ENCODE measurements at places on chromosomes 12 and 14.
A peak's percentile ranks its signal among the peaks of the same experiment; 100 is the strongest.

DNA sequence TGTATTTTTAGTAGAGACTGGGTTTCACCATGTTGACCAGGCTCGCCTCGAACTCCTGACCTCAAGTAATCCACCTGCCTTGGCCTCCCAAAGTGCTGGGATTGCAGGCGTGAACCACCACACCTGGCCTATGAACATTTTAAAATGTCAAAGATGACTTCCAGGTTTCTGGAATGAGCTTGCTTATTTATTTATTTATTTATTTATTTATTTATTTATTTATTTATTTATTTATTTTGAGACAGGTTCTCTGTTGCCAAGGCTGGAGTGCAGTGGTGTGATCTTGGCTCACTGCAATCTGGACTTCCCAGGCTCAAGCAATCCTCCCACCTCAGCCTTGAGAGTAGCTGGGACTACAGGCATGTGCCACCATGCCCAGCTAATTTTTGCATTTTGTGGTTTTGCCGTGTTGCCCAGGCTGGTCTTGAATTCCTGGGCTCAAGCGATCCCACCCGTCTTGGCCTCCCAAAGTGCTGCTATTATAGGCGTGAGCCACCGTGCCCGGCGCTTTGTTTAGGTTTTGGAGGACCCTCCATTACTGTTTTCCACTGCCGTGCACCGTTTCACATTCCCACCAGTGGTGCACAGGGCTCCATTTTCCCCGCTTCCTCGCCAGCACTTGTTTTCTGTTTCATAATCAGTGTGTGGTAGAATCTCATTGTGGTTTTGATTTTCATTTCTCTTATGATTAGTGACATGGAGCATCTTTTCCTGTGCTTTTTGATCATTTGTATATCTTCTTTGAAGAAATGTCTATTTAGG, 6.4 kb upstream of the CFAP251 start:
- no peak for DNase-seq

DNA sequence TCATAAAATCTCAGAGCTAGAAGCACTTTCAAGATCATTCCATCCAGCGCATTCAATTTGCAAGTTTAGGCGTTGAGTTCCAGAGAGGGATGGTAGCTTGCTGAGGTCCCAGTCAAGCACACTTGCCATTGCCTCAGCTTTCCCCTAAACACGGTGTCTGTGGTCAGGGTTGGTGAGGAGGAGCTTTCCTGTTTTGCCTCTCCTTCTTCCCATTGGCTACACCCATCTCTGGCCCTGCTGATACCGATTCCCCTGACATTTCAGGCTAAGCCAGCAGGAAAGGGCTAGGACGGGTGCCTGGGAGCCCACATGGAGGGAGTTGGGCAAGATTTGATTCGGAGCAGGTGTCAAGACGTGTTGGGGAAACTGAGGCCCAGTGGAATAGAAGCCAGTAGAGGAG, 9.1 kb downstream of the NFATC4 start:
- DNase-seq = no peak

DNA sequence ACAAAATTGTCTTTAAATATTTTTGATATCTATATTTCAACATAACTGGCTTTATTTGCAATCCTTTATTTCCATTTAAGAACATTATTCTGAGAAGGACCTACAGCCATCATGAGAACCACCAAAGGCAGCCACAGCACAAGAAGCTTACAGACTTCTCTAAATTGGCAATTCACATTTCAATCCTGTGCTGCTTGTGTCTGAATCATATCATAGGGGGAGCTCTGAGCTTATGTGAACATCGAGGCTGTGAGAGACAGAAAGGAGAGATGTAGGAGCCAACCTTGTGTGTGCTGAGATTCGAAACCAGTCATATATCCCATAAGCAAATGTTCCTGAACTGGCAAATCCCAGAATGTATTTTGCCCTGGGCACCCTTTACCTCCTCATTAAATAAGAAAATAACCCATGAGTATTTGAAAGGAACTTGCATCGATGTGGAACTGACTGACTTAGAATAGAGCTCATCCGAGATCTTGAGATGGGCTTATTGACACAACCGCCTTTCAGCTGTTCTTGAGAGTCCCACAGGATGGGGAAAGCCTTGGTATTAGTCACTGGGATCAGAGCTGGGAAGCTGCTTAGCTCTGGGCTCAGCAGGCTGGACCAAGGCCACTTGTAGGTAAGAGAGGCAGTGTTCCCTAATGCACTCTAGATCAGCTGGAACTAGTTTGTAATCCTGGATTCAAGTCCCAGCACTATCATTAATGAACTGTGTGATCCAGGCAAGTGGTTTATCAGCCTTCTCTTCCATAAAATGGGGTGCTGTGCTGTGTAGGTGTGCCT, 329.8 kb downstream of the CACNA1C start:
- DNase-seq = no peak

GRCh38 chr14:51547260-51547659, 104.5 kb upstream of the FRMD6 start:
- peak; percentile 64 for DNase-seq

GRCh38 chr14:47276931-47277330, 398.5 kb downstream of the MDGA2 start:
- no peak for DNase-seq

- DNase-seq = no peak
Measured at GRCh38 chr14:23568600-23569331, 1.2 kb upstream of the AP1G2 start.

GRCh38 chr12:48022180-48022521, 17.9 kb upstream of the COL2A1 start:
- no peak for DNase-seq

DNA sequence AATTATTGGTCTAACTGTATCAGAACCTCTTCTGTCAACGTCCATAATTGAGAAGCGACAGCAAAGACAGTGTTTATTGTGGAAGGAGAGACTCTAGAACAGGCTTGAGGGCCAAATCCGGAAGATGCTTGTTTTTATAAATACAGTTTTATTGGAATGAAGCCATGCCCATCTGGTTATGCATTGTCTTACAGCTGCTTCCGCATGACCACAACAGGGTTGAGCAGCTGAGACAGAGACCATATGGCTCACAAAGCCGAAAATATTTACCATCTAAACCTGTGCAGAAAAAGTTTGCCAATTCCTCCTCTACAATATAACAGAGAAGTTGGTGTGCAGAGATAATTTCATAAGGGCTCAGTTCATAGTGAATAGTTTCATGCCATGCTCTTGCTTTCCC, 24.5 kb downstream of the PRKAB1 start:
- no peak for DNase-seq

DNA sequence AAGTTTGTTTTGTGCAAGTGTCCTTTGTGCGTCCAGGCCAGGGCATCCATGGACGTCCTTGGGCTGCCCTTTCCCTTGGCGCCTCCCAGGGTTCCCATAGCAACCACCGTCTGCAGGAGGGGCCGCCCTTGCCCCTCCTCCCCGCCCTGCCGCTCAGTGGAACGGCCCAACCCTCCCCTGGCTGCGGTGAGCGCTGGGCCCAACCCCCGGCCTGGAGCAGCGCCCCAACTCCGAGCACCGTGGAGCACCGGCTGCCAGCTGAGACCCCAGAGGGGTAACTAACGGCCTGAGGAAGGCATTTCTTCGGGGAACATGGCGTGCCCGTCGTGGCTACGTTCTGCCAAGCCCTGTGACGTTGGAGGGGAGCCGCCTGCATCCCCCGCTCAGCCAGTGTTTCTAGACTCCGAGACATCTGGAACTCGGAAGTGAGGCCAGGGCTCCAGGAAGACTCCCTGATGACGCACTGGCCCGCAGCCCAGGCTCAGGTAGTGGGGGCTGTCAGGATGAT, 5.3 kb upstream of the ACACB start:
- DNase-seq = peak; percentile 89

GRCh38 chr12:68154779-68155178, 4.8 kb downstream of the IFNG start:
- no peak for DNase-seq

- no peak for DNase-seq
Measured at GRCh38 chr12:94648578-94648977, 1.8 kb downstream of the TMCC3 start.

GRCh38 chr14:95895720-95896119, 19.1 kb downstream of the TUNAR start:
- no peak for DNase-seq

DNA sequence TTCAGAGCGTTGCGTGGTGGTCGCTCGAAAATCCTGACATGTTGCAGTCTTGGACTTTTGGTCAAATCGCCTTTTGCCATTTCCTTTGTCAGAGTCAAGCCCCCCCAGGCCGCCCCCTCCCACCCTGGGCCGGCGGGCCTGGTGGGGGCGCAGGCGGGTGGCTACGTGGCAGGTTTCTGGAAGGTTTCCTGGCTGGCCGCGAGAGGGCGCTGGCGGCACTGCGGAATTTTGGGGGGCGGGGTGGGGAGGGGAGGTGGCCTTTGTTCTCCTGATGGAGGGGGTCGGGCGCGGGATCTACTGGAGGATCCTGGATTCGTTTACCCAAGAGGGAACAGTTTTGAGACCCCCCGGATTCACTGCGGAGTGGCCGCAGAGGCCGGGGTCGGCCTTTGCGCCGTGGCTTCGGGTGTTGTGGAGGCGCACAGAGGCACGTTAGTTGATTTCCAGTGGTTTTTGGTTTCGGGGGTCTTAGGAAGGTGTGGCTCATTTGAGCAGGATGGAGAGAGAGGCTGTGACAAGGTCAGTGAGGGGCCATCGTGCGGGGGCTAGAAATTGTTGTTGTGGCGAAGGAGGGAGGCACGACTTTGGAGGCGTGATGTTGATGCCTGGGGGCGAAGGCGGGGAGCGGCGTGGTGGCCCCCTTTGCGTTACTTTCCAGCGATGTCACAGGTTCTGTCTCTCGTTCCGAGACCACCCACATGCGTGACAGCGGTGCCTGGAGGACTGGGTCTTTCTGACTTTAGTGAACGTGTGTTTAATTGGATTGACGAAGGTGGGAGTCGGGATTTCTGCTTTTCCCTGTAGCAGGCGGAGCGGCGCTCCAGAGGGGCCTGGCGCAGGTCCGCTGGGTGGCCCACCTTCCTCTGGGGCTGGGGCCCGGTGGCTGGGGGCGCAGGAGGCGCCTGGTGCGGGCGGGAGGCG, 1.4 kb downstream of the MEG3 start:
- DNase-seq = no peak

GRCh38 chr12:100493396-100494012, 19.8 kb downstream of the NR1H4 start:
- DNase-seq = no peak

DNA sequence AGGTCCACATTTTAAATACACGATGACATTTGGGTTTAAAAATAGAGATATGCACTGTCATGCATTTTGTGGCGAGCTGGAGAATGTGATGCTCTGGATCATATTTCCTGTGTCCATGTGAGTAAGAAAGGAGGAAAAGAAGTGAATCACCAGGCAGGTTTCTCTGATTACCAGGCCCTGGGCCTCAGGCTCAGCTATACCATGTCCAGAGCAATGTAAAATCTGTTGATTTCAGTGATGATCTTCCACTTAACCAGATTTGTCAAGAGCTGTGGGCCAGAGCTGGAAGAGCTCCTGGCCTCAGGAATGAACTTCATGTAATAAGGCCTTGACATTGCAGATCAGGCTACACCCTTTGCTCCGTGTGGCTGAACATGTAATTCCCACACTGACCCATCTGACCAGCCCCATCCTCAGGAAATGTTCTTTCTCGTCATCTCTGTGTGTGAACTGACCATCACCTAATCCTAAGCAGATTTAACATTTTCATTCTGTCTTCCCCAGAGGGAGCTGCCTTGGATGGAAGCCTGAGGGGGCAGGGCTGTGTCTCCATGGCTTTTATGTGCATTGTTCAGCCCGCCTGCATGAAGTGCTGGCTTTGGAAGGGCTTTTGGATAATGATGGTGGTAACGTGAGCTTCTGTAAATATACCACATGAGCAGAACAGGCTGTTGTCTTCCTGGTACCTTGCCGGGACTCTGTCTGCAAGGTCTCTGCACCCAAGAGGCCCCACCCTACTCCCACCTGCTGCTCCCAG, 54.5 kb downstream of the CRACR2A start:
- DNase-seq = peak; percentile 52

GRCh38 chr12:118373616-118374015, 909 bp upstream of the TAOK3 start:
- no peak for DNase-seq

DNA sequence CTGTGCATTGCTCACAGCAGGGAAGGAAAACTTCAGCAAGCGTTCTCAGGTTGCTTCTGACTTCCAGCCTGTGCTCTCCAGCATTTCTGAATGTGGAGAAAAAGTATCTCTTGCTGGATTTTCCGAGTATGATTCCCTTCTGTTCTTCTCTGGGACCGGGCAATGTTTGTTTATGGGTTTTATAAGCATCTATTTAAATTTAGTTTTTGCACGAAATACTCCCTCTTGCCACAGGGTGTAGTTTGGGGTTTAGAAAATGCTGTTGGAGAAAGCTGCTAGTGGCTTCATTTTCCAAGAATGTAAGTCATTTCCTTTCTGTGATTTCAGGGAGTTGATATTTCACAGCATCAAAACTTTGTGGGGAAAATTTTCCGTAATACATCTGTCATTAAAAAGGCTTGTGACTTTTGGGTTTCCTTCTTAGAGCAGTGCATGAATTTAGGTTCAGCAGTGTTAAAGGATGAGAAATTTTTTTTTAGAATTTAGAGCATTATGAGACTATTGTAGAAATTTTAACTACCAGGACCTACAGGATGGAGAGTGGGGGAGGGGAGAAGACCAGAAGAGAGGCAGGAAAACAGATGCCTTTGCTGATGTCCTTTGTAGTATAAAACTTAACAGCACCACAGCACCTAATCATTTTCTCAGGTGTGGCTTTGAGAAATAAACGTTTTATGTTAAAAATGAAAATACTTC, 1.5 kb downstream of the FRMD6 start:
- peak; percentile 70 for DNase-seq

DNA sequence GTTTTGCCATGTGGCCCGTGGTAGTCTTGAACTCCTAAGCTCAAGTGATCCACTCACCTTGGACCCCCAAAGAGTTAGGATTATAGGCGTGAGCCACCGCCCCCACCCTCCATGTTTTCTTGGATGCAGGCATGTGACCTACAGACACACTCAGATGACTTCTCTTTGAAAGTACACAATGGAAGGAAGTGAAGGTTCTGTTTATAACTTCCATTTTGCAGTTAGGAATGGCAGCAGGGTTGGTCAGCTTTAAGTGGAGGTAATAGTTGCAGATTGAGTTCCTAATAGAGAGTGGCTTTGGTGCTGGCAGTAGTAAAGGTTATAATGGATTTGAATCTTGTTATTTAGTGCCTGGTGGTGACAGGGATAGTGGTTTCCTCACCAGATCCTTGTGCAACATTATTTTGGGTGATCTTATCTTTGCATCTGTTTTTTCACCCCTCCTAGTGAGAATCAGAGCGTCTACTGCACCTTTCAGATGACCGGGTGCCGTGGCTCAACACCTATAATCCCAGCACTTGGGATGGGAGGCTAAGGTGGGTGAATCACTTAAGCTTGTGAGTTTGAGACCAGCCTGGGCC, 15.3 kb downstream of the LARP4 start:
- DNase-seq = no peak

- no peak for DNase-seq
Measured at GRCh38 chr12:12474471-12474928, 88.2 kb downstream of the DUSP16 start.

Data from muscle of arm (tissue), 14 donors.